ENCODE measurements at places on chromosomes 12 and 14. TPM values are rescaled to one million over a fixed set of nuclear protein-coding genes. Genes with fewer than 3 reads are reported as not detected.
A peak's percentile ranks its signal among the peaks of the same experiment; 100 is the strongest.

GRCh38 chr14:68682166-68683103 lies 110.4 kb downstream of the ZFP36L1 start:
- DNase-seq, result peak; percentile 76

DNA sequence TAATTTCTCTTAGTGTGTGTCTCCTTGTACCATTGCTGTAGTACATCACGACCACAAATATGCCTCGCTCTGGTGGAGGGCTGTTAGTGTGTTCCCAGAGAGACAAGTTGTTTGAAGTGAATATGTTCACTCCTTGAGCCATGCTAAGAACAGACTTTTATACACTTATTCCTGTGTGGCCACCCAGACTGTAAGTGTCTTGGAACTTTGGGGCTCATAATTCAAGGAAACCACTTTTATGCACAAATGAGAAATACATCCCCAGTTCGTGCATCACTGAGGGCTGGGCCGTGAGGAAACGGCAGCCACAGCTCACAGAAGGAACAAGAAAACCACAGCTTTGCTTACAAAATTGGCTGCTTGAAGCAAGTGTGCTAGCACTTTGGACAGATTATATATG lies 362.2 kb upstream of the DDHD1 start:
- DNase-seq, result no peak

- DNase-seq, result peak; percentile 99
Observed at GRCh38 chr14:103385152-103385928, at the start of gene MARK3. Gene MARK3 (plus strand): TSS chr14:103385415. CDS start chr14:103386030, 615 bp downstream.

DNA sequence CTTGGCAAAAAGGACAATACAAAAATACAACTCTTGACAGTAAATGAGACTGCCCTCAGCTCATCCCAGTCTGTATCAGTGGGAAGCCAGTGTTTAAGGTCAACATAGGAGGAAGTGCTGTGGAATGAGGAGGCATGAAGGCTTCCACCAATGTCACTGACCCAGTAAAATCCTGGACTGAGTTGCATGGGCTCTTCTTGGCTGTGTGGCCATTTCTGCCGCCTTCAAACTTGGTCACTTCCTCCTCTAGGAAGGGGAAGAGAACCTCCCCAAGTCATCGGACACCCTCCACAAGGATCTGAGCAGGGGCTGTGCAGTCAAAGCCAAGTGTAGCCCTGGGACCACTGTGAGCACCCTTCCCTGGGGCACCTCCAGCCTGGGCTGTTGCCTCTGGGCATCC lies 11.9 kb downstream of the GPR68 start:
- DNase-seq, result no peak

The B4GALNT3 gene
- 12.5 TPM for total RNA-seq

The NUAK1 gene
- 28.8 TPM for total RNA-seq

DNA sequence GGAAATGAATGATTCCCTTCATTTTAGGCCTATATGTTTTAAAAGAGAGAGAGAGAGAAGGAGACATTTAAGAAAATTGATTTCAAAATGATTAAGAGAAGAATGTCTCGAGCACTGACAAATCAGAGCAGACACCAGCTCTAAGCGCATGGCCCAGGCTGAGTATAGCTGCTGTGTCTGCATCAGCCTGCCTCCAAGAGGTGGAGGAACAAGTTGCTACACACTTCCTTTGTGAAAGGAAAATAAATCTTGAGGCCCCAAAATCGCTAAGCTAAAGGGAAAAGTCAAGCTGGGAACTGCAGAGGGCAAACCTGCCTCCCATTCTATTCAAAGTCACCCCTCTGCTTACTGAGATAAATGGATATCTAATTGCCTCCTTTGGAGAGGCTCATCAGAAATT lies 728.7 kb upstream of the TMEM132C start:
- no peak for DNase-seq

- no peak for DNase-seq
Observed at GRCh38 chr14:41505491-41505890, 101.2 kb upstream of the LRFN5 start.

- DNase-seq, result peak; percentile 82
Observed at GRCh38 chr12:106954462-106955376, 988 bp upstream of the TMEM263 start.

All from kidney (tissue), 22 donors.